ENCODE measurements at places on chromosomes 1 and 21.

DNA sequence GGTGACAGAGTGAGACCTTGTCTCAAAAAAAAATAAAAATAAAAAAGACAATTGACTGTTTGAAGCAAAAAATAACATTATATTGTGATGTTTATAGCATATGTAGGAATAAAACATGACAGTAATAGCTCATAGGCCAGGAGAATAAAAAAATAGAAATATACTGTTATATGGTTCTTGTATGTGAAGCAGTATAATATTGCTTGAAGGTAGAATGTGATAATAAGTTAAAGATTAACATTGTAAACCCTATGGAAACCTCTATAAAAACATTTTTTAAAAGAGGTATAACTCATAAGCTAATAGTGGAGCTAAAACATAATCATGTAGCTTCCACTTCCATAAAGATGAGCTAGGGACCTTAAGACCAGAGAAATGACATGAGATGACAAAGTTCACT is 23.5 kb downstream of the GJA4 start:
- DNase-seq, result no peak

DNA sequence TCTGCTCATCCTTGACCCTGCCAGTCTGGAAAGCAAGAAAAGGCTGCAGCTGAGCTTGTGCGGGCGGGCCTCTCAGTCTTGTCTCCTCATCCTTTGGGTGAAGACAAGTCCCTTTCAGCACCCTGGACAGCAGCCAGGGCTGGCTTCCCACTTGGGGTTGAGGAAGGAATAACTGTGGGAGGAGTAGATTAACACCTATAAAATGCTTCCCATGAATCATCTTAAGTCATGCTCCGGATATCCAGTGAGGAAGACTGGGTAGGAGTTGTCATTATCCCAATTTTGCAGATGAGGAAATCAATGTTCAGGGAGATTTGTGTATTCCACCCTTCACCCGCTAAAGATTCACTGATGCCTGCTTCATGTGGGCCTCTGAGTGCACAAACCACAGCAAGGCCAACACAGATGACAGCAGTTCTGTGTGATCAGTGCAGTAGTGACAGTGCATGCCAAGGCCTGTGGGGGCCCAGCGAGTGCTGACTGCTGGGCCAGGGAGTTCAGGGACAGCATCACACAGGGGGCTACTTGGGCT is 20.1 kb upstream of the COL16A1 start:
- no peak for DNase-seq

GRCh38 chr1:66929146-66929688 is 4.4 kb downstream of the MIER1 start:
- DNase-seq, result no peak

GRCh38 chr1:99441299-99442095 is 177.2 kb downstream of the PLPPR4 start:
- DNase-seq, result no peak

- no peak for DNase-seq
Measured at GRCh38 chr1:82795508-82796149, 994.9 kb downstream of the ADGRL2 start.

GRCh38 chr21:16969636-16970035 is 543.2 kb upstream of the CXADR start:
- no peak for DNase-seq

DNA sequence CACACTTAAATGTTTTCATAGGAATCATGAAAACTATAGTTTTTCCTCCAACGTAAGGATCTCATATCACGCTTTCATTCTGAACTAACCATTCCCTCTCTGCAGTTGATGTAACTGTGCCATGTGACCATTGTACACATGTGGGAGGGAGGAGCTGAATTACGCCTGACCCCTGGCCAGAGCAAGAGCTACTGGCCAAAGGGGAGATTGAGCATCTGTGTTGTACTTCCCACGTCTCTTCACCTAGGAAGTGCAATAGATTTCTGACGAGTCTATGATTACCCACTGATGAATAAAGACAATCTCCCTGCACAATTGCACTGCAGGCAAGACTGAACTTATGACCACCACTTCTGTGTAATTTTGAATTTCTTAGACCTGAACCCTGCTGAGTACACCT is 24.0 kb downstream of the PTPRC start:
- DNase-seq, result no peak

DNA sequence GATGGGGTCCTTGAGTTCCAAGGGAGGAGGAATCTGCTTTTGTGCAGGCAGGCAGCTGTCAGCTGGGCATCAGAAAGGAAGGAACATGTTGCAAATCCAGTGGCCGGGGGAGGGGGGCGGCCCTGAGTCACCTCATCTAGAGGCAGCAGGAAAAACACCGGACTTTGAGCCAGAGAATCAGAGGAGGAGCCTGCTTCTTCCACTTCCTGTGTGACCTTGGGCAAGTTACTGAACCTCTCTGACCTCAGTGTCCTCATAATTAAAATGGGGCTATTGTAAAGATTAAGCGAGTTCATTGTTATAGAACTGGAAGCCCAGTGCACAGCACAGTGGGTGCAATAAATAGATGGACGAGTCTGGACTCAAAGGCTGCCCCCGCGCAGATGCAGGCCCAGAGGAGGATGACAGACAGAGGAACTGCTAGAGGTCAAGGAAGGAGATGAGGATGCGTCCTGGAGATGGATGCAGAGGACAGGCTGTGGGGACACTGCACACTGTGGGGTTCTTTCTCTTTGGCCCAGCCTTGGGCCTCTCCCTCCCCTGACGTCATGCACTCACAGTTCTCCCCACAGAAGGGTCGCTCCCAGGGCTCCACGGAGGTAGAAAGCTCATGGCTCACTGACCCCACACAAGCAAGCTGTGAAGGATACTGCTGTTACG is 714.3 kb downstream of the MATN1 start:
- no peak for DNase-seq

- no peak for DNase-seq
Measured at GRCh38 chr1:101967871-101968270, 28.9 kb downstream of the OLFM3 start.

- no peak for DNase-seq
Measured at GRCh38 chr1:103327054-103327719, 198.3 kb upstream of the RNPC3 start.

GRCh38 chr1:225597926-225598575 is 54.9 kb downstream of the ENAH start:
- no peak for DNase-seq

GRCh38 chr1:91546301-91546581 is 45.6 kb downstream of the CDC7 start:
- DNase-seq, result no peak

DNA sequence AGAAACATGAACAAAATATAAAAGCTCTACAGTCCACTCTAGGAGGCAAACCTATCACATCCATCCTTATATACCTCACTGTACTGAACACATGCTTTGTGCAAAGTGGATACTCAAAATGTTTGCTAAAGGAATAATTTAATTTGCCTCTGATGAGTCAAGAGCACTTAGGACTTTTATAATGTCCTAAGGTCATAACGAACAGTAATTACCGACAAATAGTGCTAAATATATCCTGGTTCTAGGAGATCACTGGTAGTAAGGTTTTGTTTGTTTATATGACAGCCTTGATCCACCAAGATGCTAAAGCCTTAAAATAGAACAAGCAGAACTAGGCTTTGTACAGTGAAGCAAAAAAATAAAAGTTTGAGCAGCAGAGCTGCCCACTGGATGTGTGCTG is 70.6 kb downstream of the GADD45A start:
- no peak for DNase-seq

DNA sequence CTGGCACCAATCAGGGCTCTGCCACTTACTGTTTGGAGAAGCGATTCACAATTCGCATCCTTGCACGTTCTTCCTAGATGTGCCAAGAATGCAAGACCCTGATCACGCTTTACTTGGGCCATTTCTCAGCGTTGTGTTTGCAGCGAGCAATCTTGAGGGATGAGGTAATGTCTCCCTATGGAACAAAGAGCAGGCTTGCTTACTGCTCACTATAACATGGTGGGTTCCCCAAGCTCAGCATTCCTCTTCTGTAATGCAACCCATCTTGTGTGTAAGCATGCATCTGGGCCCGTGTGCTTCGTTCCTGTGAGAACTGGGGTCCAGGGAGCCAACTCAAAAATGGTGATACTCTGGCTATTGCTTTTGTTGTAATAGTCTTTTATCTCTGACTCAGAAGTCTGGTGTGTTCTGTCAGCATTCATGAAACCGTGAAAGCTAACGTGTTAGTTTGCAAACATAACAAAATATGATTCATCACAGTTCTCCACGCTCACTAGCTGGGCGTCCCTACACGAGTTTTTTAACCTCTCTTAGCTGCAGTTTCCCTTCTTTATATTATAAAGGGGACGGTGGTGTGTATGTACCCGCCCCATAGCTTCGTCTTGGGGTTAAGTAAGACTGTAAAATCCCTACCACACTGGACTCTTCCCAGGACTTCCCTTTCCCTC is 33.3 kb downstream of the DNTTIP2 start:
- DNase-seq, result no peak

- no peak for DNase-seq
Measured at GRCh38 chr21:33881689-33882440, 33.7 kb downstream of the ATP5PO start.

DNA sequence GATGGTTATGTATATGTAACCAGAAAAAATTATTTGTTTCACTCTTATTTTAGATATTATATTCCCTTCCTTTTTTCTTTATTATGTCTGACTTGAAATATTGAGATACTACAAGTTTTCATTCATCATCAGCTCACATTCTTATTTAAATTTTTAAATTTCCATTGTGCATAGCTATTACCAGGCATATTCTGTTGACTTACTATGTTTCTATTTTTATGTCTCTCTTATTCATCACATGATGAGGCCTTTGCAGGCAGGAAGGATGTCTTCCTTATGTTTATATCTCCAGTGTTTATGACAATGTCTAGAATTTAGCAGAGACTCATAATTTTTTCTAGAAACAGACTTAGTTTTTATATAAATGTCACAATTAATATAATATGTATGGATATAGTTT is 221.9 kb upstream of the KCTD3 start:
- no peak for DNase-seq

- no peak for DNase-seq
Measured at GRCh38 chr21:39934895-39935294, 67.7 kb downstream of the PCP4 start.

GRCh38 chr1:79204779-79205479 is 198.4 kb upstream of the ADGRL4 start:
- no peak for DNase-seq

- no peak for DNase-seq
Measured at GRCh38 chr1:41571041-41571440, 86.6 kb upstream of the EDN2 start.

DNA sequence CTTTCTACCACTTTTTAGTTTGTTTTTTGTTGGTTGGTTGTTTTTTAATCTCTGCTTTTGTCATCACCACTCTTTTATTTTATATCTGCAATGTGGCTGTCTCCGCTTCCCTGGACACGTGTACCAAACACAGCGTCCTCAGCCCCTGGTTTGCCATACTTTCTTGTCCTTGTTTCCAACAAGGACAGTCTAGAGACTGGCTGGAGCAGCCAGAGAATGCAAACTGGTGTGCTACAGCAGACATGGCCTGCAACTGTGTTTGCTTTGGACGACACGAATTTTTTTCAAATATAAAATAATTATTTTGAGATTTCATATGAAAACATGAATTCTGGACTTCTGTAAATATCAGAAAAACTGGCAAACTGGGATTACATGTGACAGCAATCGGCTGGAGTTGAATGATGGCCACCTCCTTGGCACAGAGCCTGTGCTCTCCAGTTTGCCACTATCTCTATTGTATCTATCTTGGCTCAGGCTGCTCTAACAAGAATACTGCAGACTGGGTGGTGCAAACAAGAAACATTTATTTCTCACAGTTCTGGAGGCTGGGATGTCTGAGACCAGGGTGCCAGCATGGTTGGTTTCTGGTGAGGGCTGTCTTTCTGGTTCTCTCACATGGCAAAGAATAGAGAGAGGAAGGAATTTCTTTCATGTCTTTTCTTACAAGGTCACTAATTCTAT is 34.6 kb upstream of the POU2F1 start:
- DNase-seq, result no peak

GRCh38 chr21:26112975-26113374 is 57.6 kb downstream of the APP start:
- DNase-seq, result no peak

DNA sequence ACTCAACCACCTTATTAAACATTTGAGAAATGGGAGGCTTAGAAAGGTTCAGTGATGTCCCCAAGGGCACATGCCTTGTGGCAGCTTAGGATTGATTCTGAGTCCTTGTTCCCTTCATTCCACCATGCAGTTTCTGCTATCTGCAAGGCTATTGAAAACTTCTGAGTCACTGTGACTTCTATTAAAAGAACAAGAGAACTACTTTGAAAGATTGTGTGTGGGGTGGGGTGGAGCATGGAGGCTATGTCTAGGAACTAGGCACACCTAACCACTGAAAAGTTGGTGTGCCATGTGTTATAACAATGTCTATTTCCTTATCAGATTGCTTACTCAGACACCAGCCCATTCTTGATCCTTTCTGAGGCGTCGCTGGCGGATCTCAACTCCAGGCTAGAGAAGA is 10.8 kb downstream of the MTARC1 start:
- no peak for DNase-seq

- DNase-seq, result no peak
Measured at GRCh38 chr1:200205216-200205995, 177.9 kb downstream of the NR5A2 start.

- DNase-seq, result no peak
Measured at GRCh38 chr1:173056365-173056764, 5.6 kb upstream of the TNFSF18 start.

GRCh38 chr1:183199304-183199703 is 13.2 kb downstream of the LAMC2 start:
- no peak for DNase-seq

DNA sequence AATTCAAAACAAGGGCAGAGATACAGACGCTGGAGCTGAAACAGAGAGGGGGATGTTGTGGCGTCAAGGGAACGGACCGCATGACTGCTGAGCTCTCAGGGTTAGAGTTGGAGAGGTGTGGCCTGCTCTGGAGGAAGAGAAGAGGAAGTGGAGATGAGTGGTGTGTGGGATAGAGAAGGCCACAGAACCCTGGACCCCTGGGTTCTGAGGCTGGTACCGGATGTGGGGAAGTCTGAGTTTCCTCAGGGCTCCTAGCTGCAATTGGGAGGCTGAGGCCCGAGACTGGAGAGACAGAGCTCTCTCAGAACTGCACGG is 1.8 kb downstream of the BCAN start:
- no peak for DNase-seq

DNA sequence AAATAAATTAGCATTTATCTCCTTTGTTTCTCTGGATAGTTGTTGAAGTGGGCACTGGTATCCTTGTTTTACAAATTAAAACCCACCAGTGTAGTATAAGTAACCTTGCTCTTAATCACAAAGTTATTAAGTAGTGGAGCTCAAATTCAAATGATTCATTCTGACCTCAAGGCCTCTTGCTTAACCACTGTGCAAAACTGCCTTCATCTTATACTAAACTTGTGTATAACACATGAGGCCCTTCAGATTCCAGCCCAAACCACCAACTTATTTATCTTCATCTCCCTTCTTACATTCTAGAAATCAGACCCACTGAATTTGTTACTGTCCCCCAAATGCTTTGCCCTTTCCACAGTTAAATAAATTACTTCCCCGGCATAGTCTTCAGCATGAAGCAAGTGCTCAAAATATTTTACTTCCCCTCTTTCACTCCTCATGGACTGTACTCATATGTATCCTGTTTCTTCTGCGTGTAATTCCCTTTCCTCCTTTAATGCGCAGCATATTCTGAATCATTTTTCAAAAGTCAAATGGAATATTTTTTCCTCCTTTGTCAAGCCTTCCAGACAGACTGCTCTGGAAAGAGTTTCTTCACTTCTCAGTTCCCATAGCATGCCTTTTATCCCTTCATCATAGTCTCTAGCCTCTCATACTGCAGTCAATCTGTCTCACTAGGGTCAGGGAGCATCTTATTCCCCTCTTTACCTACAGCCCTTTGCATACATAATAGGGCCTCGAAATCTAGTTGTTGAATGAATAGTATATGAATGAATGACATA is 19.0 kb upstream of the DNASE2B start:
- DNase-seq, result no peak
